ENCODE measurements at places on chromosomes 1 and 21. TPM values are rescaled to one million over a fixed set of nuclear protein-coding genes. Genes with fewer than 3 reads are reported as not detected.

Gene KCNK2
- total RNA-seq: 9.5 TPM

Gene C1orf141
- total RNA-seq: not detected

Gene BTBD19
- 5.3 TPM for total RNA-seq

Gene DHCR24
- total RNA-seq: 44.0 TPM

Gene NBPF6
- not detected for total RNA-seq

Gene TMEM79
- 1.1 TPM for total RNA-seq

Gene IL20
- total RNA-seq: not detected

Gene LHX8
- not detected for total RNA-seq

Gene RASAL2
- 17.9 TPM for total RNA-seq

Gene ANGPTL3
- total RNA-seq: not detected

Gene FRRS1
- 37.1 TPM for total RNA-seq

Gene CR1
- total RNA-seq: not detected

Gene FMO1
- not detected for total RNA-seq

Gene CRYAA
- not detected for total RNA-seq

Gene TDRD10
- 0.06 TPM for total RNA-seq

Gene TNFRSF18
- not detected for total RNA-seq

Gene NBPF4
- total RNA-seq: not detected

Gene OR2T34
- total RNA-seq: not detected

Gene FCRLA
- total RNA-seq: 0.25 TPM

Gene ASTN1
- total RNA-seq: under 0.01 TPM

Gene C1QC
- total RNA-seq: 0.13 TPM

Gene SAMD11
- total RNA-seq: 0.62 TPM

Gene CD34
- total RNA-seq: 0.53 TPM

Gene SMIM1
- 0.53 TPM for total RNA-seq

Gene TRIM62
- 3.4 TPM for total RNA-seq

Gene MNDA
- total RNA-seq: not detected

Gene GPR37L1
- total RNA-seq: not detected

Gene RCAN1
- total RNA-seq: 225 TPM

Gene PDZK1IP1
- not detected for total RNA-seq

Gene RSPO1
- total RNA-seq: not detected

Gene SLAMF6
- not detected for total RNA-seq

Gene SMCP
- total RNA-seq: not detected

Gene DYNLT5
- total RNA-seq: 0.40 TPM

Gene TTC13
- total RNA-seq: 14.2 TPM

Gene SERINC2
- total RNA-seq: 1.7 TPM

Gene TCHH
- not detected for total RNA-seq

Gene ANKRD35
- total RNA-seq: 8.5 TPM

Gene OR2L5
- not detected for total RNA-seq

Gene PDC
- 0.06 TPM for total RNA-seq

Gene C8A
- total RNA-seq: not detected

Gene IVL
- not detected for total RNA-seq

Gene RIIAD1
- total RNA-seq: 1.1 TPM

Gene SLC1A7
- total RNA-seq: 0.13 TPM

Gene MACO1
- total RNA-seq: 17.0 TPM

Gene HORMAD1
- 0.40 TPM for total RNA-seq

Gene MTHFR
- total RNA-seq: 49.1 TPM

Gene CFAP57
- 0.26 TPM for total RNA-seq

Gene CCDC190
- total RNA-seq: 1.5 TPM

Gene ATP1A2
- total RNA-seq: under 0.01 TPM
